Stimulated activated CD4-positive, alpha-beta T cell treated with anti-CD3 and anti-CD28 coated beads, TNF-alpha, amount 100 ng/mL, for 48 hours (primary cell): ENCODE measurements at places on chromosomes 1 and 21.

DNA sequence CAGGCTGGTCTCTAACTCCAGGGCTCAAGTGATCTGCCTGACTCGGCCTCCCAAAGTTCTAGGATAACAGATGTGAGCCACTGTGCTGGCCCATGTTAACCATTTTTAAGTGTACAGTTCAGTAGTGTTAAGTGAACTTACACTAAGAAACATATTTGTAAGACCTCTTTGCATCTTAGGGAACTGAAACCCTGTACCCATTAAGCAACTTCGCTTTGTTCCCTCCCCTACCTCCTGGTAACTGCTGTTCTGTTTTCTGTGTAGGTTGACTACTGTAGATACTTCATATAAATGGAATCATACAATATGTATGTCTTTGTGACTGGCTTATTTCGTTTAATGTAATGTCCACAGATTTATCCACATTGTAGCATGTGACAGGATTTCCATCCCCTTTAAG, 11.0 kb downstream of the NUDC start:
- no peak for DNase-seq

DNA sequence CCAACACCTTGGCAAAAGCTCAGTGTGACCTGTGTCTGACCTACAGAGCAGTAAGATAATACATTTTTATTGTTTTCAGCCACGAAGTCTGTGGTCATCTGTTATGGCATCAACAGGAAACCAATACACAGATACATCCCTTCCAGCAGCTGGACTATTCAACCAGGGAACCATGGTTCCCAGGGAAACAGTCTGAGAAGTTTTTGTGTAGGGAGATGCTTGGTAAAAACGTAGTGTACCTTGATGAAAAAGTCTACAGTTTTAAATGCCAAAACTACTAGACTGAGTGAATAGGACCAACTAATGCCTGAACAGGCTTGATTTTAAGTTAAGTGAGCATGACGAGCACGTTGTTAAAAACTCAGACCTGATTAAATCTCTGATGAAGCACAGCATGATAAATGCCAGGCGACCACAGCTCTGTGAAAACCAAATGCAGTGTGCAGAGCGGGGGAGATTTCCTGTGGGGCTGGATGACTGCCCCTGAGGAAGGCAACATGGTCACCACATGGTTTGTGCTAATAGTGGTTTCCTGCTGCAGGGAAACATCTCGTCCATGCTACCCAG, 228.9 kb downstream of the TNR start:
- no peak for DNase-seq

- DNase-seq: no peak
Observed at GRCh38 chr1:7657287-7658016, 113.6 kb upstream of the VAMP3 start.

GRCh38 chr1:48031676-48032075, 34.5 kb upstream of the TRABD2B start:
- no peak for DNase-seq

- DNase-seq: no peak
Observed at GRCh38 chr1:151939779-151940178, 30.5 kb upstream of the THEM4 start.

- no peak for DNase-seq
Observed at GRCh38 chr1:163094589-163094988, 25.4 kb downstream of the RGS4 start.

DNA sequence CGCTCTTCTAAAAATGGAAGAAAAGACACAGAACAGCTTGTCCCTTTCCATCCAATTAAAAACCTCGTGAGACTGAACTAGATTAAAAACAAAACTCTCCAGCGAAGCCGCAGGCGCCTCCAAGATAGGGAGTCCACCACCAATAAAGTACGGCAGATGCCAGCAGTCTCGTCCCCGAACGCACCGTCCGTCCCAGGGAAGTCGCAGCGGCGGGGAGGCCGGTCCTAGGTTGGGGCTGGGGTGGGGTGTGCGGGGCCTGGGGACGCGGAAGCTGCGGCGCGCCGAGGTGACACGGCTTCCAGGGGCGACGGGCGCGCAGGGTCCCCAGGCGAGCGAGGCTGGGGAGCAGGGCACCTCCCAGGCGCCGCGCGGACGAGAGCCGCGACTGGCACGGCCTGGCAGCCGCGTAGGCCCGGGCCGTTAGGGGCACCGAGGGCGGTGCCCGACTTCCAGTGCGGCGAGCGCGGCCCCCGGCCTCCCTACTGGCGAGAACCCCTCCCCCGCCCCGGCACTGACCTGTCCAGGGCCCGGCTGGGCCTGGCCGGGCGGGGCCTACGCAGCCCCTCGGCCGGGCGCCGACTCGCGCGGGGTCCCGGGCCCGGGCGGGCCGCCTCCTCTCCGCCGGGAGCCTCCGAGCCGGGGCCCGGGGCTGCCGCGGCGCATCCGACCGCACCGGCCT, 28.3 kb upstream of the A3GALT2 start:
- DNase-seq: peak; percentile 12

GRCh38 chr21:35482933-35483662, 434.0 kb upstream of the RUNX1 start:
- no peak for DNase-seq

DNA sequence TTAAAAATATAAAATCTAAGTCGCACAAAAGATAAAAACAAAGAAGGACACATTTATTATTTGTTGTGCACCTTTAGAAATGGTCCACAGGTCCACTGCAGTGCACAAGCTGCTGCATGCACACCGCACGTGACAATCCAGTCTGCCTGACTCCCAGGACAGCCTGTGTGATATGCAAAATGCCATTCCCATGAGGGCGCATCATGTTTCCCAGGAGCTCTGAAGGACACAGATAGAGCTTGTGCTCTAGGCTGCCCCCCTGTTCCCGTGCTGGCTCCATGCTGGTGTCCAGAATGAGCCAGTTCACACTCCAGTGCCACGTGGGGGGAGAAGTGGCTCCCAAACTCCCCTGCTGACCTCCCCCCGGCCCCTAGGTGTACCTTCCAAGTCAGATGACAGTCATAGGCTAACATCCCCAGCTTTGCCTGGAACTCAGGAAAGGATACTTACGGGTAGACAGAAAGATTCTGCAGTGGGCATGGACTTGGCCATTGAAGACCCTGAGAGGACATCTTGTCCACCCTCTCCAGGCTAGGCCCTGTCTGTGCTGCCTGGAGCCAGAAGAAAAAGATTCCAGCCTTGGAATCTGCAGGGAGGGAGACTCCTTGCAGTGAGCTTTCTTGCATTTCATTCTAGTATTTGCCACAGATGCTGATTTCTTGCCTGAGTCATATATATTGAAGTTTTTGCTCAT, 26.3 kb downstream of the RAB7B start:
- DNase-seq: no peak

DNA sequence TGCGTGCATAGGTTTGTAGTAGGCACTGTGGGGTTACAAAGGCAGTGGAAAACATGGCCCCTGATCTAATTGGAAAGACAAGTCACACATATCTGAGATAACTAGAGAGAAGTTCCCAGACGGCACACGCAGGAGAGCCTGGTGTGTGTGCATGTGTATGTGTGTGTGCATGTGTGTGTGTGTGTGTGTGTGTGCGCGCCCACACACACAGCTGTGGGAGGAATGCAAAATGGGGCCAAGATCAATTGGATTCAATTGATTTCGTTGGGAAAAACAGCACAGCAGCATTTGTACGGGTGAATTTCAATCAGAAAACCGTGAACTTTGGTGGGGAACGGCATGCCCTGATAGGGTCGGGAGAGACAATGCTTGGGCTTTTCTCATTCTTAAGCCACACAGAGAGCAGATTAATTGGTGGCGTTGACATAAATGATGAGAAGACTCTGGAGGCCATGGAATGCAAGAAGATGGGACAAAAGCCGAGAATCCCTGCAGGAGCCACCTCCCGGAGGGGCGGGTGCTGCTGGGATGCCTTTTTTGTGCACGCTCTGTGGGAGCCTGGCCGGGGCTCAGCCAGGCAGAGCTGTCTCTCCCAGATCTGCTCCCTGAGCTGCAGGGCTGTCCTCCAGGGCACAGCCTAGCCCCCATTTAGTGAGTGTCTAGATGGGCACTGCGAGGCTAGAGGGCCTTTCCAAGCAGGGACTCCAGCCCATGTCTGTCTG, 322.0 kb downstream of the CAMTA1 start:
- DNase-seq: no peak

- DNase-seq: no peak
Observed at GRCh38 chr1:119962296-119962968, 66.1 kb upstream of the ADAM30 start.

- DNase-seq: no peak
Observed at GRCh38 chr21:28522014-28522799, 470.5 kb downstream of the LTN1 start.

DNA sequence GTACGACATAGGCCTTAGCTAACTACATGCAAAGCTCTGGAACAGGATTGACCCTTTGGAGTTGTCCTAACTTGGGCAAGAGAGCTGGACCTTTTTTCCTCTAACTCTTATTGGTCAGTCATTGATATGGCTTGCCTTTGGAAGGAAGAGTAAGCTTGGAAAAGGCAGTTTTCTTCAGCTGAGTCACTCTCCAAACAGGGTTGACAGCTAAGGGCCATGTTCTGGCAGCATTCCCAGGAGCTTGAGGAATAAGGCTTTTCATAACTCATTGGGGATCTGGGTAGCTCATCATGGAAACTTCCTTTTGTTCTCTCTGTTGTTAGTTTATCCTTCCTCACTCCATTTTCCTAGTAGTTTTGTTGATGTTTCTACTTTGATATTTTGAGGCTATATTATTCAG, 14.5 kb upstream of the ERRFI1 start:
- no peak for DNase-seq

DNA sequence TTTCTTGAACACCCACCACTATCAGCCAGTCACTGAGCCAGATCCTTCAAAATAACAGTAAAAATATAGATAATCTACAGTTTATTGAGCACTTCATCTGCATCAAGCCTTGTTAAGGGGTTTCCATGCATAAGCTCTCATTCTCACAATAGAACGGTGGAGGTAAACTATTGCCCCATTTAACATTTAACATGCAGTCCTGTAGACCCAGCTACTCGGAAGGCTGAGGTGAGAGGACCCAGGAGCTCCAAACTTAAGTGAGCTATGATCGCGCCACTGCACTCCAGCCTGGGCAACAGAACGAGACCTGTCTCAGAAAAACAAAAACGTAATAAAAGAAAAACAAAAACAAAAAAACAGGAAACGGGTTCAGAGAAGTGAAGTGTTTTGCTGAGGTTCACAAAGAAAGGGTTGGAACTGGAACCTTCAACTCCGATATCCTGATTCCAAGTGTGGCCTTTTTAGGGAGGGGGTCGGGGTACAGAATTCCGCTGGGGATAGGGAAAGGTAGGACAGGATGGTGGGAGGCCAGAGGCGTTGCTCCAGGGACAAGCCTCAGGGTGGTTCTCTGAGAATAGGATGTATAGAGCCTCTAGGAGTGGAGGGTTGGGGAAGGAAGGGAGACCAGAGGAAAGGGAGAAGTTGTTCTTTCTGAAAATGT, 11.6 kb upstream of the SESN2 start:
- no peak for DNase-seq

DNA sequence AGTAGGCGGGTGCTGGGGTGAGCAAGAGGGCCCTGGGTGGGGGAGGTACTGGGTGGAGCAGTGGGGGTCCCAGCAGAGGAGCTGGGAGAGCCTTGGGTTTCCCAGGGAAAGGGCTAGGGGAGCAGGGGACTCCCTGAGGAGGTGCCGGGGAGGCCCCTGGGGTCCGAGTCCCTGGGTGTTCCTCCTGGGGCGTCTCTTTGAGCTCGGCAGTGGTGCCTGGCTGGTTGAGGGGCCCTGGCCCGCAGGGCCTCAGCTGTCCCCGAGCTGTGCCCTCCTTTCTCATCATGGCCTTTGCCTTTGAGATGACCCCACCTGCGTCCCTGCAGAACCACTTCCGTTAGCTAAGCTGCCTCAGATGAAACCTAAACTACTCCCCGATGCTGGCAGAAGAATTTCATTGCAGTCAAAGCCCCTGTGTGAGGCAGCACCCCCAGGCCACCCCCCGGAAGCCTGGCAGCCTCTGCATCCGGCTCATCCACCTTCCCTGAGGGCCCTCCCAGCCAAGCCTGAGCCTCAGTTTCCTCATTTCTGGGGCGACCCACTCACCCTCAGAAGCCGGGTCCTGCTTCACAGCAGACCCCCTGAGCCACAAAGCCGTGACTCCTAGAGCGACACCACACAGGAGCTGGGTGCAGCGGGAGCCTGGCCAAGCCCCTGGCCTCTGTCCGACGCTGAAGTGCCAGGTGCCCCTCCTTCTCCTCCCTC, 43.5 kb upstream of the TRAPPC10 start:
- no peak for DNase-seq

- DNase-seq: no peak
Observed at GRCh38 chr1:28458237-28459228, 47.3 kb upstream of the RCC1 start.

GRCh38 chr1:8360493-8361197, 42.7 kb downstream of the SLC45A1 start:
- DNase-seq: no peak

DNA sequence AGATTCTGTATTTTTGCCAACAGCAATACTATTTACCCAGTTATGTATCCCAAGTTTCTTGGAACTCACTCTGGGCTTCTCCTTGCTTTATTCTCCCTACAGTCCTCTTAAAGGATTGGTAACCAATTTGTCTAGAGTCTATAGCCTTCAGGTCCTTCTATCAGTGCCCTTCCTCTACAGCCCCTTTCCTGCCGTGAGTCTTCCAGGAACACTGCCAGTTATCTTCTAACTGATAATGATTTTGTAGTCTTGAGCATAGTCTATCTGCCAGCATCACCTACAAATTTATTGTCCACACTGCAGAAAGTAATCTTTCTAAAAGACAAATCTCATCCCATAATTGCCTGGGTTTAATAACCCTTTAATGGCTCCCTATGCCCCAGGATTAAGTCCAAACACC, 8.2 kb downstream of the LRRC8B start:
- no peak for DNase-seq

DNA sequence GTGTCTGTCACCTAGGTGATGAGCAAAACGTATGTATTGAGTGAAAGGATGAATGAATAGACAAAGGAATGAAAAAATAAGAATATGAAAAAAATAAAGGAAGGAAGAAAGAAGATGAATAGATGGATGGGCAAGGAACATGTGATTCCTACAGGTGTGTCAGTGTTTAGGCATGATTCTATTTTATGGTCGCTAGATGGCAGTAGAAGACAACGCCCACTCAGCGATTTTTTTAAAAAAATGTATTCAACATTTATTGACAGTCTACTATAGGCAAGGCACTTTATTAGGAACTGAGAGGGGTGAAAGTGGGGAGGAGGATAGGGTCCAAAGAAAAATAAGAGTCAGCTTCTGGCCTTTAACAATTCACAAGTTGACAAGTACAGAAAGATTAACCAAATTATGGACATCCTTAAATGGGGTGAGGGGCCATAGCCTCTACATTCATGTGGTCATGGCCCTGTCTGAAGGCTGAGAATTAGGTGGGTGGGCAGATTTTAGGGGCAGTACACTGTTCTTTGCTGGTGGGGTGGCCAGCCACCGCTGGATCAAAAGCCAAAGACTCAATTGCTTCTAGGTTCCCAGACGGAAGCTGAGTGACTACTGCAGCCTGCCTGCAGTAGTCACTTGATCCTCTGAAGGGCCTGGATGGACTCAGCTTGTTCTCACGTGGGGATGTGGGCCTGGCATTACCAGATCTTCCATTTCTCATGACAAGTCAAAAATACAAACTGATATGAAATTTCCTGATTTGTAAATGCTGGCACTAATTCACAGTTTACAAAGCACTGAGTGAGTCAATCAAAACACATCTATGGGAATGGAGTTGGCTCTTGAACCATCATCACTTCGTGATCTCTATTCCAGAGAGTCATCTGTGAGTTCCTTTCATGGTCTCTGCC, 83.9 kb downstream of the FASLG start:
- DNase-seq: no peak
